GM04503 (cell line): ENCODE measurements at places on chromosomes 5 and 9.
A peak's percentile ranks its signal among the peaks of the same experiment; 100 is the strongest.

DNA sequence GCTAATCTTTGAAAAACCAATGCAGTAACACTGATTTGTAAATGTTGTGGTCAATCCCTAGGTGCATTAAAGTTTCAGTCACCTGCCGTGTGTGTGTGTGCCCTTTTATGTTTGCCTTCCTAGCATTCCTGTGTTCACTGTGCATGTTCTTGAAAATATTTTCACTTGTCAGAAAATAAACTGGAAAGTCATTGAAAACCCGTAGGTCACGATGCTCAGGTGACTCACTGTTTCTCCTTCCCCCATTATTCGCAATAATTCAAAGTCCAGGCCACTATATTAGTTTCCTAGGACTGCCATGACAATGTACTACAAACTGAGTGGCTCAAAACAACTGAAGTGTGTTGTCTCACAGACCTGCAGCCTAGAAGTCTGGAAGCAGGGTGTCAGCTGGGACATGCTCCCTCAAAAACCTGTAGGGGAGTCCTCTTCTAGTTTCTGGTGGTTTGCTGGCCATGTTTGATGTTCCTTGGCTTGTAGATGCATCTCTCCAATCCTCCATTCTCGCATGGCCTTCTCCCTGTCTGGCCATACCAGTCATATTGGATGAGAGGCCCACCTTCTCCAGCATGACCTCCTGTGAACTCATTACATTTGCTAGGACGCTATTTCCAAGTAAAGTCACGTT, 29.3 kb downstream of the MARVELD2 start:
- DNase-seq, result no peak

GRCh38 chr9:68508547-68508946, 32.1 kb downstream of the TMEM252 start:
- no peak for DNase-seq

DNA sequence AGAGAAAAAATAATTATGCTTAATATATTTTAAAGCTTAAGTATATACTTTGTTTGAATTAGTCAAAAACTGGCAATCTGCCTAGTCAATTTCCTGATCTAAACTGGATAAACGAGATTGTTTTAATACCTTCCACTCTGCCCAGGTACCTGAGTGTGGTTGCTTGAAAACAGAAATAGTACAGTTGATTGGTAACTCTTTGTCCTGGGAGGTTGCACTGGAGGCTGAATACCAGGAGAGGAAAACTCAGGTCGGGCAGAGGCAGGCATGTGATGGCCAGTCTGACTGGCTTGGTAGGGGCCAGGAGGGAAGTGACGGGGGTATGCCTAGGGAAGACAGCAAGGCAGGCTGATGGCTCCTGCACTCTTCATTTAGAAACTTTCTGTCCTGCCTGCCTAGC, 80.2 kb downstream of the PIK3R1 start:
- DNase-seq, result no peak

DNA sequence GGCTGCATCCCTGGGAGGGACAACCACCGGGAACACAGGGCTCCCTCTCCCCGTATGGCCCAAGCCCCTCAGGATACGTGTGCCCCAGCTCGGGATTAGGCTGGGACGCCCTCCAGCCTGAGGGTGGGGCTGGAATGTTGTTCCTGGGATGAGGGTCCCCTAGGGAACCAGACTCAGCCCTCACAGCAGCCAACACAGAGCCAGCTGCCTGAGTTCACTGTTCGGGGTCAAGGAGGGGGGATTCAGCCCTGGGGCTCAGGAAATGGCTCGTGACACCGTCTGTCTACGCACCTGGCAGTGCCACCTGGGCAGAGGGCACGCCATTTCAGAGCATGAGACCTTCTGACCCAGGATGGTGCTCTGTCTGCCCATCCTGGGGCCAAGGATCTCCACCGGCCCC, 8.9 kb downstream of the RNF44 start:
- no peak for DNase-seq

- peak; percentile 18 for DNase-seq
Observed at GRCh38 chr5:154962494-154962893, 21.6 kb downstream of the MRPL22 start.

GRCh38 chr9:129231759-129232158, 53.7 kb upstream of the IER5L start:
- DNase-seq, result no peak

- no peak for DNase-seq
Observed at GRCh38 chr9:17882688-17883594, 304.1 kb downstream of the SH3GL2 start.

DNA sequence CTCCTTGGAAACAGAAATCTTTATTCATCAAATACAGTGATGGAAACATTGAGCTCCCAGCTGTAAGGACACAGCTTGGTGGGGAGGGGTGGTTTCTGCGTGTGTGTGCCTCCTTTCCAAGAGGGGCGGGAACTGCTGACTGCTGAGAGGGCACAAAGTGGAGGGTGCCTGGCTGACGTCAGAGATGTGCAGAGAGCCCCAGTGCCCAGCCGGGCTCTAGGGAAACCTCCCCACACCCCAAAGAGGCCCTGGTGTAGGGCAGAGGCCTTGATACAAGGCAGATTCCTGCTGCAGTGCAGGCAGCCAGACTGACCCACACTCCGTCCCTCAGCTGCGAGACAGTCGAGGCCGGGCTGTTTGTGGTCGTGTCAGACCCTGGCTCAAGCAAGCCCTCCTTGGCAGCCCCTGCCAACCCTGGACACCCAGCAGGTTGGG, 191.0 kb downstream of the CACNA1B start:
- DNase-seq, result no peak

DNA sequence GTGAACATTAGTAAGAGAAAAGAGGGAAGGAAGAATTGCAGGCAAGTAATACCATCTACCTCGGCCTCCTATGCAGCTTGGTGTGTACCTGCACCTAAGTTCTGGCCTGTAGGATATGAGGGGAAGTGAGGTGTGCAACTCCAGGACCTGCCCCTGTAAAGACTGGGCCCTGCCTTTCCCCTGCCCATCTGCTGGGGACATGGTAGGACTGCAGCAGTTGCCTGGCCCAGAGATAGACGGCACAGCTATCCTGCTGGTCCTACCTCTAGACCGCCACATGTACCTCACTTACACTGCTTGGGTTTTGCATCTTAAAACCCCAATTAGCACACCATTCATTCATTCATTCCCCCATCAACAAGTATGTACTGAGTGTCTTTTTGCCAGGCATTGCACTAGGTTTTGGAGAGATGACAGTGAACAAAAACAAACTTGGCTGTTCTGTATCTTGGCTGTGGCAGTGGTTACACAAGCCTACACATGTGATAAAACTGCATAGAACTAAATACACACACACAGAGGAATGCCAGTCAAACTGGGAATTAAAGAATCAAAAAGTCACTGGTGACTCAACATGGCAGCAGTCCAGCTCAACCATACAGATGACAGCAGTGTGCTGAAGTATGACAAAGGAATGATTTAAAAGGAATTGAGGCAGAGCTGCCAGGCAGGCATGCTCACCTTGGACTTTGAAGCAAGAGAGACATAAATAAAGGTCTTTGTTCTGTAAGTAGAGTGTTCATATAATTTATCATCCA, 23.3 kb upstream of the MGAT1 start:
- peak; percentile 57 for DNase-seq

- no peak for DNase-seq
Observed at GRCh38 chr9:16405421-16405820, 465.0 kb downstream of the BNC2 start.

DNA sequence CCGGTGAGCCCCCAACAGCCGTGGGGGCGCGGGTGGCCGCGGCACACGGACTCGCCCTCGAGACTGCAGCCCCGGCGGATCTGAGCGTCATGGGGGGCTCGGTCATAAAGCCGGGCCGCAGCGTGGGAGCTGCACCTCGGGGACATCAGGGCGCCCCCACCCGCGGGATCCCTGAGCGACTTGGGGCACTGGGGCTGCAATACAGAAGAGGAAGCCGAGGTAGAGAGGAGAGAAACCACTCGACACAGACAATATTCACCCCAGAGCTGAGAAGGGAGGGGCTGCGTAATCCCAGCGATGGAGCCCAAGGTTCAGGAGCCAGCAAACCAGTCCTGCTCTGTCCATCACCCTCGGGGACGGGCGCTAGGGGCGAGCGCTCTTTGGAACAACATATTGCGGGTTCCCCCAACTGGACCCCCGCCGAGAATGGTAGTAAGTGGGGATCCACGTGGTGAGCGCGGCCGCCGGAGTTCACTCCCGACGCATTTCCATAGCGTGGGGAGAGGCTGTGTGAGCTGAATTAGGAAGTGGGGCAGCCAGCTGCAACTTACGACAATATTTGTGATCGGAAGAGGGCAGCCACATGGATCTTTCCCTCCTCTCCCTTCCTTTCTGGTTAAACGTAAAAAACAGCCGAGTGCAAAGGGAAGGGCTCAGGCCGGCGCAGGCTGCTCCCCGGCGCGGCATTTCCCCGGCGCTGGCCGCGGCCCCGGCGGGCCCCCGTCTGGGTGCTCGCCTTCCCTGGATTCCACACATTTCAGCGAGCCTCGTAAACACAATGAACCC, 9.9 kb downstream of the PTCH1 start:
- DNase-seq, result no peak

GRCh38 chr9:130018265-130018664, 24.7 kb downstream of the FNBP1 start:
- DNase-seq, result no peak

- peak; percentile 39 for DNase-seq
Observed at GRCh38 chr5:148730270-148730669, 75.9 kb upstream of the HTR4 start.

GRCh38 chr9:3858961-3859360, 333.2 kb upstream of the RFX3 start:
- no peak for DNase-seq

- no peak for DNase-seq
Observed at GRCh38 chr5:88489364-88489763, 220.7 kb upstream of the TMEM161B start.

- no peak for DNase-seq
Observed at GRCh38 chr5:79224286-79224984, 11.5 kb upstream of the JMY start.

- DNase-seq, result no peak
Observed at GRCh38 chr5:135423846-135424168, 23.3 kb downstream of the DCANP1 start.

GRCh38 chr5:148471379-148471778, 87.6 kb downstream of the FBXO38 start:
- DNase-seq, result no peak

DNA sequence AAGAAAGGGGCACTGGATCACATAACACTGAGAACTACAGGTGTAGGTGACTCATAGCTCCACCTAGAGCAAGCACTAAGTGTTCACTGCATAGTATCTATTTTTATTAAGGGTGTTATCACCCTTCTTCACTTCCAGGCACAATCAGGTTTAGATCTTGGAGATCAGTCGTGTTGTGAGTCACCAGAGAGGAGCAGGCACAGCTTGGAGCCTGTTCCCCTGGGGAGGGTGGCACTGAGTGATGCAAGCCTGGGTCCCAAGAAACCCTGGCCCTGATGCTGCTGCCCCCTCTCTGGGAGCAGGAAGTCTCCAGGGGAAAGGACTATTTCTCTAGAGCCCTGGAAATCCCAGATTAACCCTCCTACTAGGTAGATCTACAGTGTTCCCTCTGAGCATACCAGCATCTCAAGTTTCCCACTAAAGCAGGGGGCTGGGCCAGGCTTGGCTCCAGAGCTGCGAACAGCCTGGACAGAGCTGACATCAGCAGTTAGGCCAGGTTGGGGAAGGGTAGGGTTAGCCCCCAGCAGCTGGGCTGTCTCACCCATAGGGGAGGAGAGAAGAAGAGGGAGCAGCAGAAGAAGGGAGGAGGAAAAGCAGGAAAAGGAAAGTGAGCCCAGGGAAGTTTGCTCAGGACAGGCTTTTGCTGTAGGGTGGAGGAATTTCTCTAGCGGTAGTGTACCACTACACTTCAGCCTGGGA, 28.1 kb upstream of the SPINK4 start:
- no peak for DNase-seq

GRCh38 chr9:104971511-104971910, 43.6 kb upstream of the ABCA1 start:
- DNase-seq, result no peak

GRCh38 chr5:107154593-107154992, 516.1 kb downstream of the EFNA5 start:
- no peak for DNase-seq

GRCh38 chr9:116686693-116687073, 422 bp upstream of the TRIM32 start:
- DNase-seq, result no peak

- DNase-seq, result no peak
Observed at GRCh38 chr5:26530305-26530704, 508.1 kb downstream of the CDH9 start.

DNA sequence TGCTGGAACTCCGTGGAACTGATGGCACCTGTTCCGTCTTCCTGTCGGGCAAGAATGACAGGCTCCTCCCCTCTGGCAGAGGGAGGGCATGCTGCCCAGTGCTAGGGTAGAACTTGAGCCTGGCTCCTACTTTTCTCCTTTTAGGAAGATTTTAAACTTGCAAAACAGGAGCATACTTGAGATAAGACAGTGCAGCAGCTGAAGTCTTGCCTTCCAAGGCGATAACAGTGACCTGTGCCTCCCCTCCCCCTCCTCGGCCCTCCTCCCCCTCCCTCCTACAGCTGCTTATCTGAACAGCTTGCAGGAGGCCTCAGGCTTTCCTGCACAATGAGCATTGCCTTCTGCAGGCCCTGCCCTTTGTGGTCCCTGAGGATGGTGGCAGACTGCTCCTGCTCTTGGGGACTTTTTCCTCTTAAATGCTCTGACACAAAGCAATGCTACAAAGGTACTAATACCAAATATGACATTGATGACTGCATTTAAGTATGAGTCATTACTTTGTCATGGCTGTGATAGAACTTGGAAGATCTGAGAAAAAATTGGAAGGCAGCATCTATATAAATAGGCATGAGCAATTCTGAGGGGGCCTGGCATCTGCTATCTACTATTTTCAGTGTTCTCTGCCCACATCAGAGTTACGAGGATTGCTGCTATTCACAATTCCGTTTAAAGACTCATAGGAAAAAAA, 2.0 kb downstream of the GADD45G start:
- no peak for DNase-seq

GRCh38 chr5:73918791-73919221, 292.8 kb downstream of the ARHGEF28 start:
- DNase-seq, result no peak

- no peak for DNase-seq
Observed at GRCh38 chr5:122736086-122736845, 38.6 kb upstream of the SNX2 start.

DNA sequence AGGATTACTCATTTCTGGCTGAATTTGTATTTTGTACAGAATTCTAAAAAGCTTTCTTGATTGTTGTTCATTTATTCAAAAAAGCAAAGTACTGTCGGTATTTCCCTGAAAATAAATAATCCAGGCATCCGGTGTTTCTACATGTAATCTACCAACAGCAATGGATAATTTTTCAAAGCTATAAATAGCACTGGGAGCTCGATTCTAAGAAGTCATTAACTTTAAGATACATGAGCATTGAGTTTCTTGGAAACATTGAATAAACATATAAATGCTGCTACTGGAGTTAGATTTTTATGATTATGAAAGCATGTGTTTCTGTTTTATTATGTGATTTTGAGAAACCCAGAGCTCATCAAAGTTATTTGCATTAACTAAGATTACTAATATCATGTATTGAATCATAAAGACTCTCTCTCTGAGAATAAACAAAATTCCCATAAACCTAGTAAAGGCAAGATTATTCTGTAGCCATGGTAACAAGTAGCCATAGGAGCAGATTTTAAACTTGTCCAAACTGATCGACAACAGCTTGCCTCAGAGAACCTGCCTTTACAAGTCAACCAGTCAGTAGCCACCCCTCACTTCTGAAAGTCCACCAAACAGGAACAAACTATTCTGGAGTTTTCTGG, 197.0 kb downstream of the DRD1 start:
- no peak for DNase-seq
